ENCODE measurements at places on chromosomes 3 and 15. TPM values are rescaled to one million over a fixed set of nuclear protein-coding genes. Genes with fewer than 3 reads are reported as not detected.

The BDH1 gene
- 14.5 TPM for total RNA-seq

GRCh38 chr3:56884387-56884786 lies 82.6 kb upstream of the ARHGEF3 start:
- no peak for DNase-seq

DNA sequence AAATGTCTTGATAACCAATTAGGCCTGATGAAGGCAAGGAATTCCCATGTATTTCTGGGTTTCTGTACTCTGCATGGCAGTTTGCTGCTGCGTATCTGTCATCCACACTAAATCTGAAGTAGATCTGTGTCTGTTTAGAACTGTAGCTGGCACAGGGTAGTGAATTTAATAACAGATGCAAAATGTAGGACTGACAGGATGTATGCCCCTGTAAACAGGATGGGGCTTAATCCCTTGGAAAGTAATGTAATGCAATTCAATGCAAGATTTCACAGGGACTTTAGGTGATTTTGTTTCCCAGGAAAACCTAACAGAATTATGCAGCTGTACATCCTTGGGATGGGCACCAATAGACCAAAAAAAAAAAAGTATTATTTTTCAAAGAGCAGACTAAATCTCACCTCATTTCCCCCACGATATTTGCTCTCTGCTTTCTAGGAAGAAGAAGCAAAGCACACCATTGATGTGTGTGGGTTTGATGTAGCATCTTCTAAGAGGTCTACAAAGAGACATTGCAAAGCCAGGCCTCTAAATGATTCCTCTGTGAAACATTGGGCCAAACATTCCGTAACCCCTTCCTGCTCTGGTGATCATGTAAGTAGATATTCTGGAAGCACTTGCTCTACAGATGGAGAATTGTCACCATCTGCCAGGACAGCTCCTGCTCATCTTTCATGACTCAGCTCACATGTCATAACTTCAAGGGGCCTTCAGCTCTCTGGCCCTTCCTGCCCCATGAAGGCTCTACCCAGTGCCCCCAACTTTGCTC lies 464.3 kb upstream of the RGMA start:
- no peak for DNase-seq

The PPP1R14D gene
- not detected for total RNA-seq

The SNURF gene
- 9.8 TPM for total RNA-seq

DNA sequence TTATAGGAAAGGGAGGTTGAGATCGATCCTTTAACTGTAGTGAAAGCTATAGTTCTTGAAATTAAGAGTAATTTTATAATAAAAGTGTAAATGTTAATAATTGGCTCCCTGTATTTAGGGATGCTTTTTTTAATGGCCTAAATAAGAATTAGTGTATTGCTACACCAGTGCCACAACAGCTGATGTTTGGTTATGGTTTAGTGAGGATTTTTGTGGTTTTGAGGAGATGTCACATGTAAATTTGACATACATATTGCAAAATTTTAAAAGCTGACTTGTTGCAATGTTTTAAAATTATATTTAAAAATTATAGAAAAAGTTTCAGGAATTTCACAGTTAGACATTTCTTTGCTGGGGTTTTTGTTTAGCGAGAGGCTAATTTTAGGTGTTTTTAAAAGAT lies 3.9 kb downstream of the TSC22D2 start:
- no peak for DNase-seq

The CCR3 gene
- 0.10 TPM for total RNA-seq

The DNAH12 gene
- 1.6 TPM for total RNA-seq

Data from RPMI7951 (cell line).